Pulmonary artery endothelial cell (primary cell): ENCODE measurements at places on chromosomes 4 and X. TPM values are rescaled to one million over a fixed set of nuclear protein-coding genes. Genes with fewer than 3 reads are reported as not detected.

The S100P gene
- 0.07 TPM in 1 of 2 replicates, not detected in the other for total RNA-seq

DNA sequence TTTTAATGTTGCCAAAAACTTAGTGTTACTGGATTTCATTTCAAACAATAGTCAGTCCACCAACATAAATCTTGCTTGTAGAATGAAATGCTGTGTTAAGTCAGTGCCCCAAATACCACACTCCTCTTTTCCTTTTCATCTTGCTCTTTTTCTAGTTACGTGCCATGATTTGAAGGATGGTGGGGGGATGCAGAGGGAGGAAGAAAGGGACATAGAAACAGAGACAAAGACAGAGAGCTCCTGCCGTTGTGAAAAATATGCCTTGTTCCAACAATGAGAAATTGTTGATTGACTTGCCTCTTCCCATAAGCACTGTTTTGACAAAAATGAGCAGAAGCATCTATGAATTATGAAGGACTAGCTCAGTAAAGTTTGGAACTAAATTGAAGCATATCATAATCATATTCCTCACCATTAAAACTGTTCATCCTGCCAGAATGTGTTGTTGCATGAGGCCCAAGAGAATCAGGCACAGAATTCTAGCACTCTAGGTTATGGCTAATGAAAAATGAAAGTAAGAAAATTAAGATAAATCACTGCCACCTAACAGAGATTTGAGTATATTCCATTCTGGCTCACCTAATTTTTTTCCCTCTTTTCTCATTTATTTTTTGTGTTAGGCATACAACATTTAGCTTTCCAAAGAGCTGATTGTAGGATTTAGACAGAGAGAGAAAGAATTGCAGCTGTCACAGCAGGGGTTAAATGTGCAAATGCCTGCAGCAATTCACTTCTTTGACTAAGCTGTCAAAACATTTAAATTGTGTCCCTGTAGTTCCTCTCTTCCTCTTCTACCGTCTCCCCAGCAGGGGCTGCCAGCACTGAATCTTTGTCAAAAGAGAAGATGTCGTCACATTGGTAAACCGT is 111.6 kb upstream of the PTPN13 start:
- no peak for DNase-seq

DNA sequence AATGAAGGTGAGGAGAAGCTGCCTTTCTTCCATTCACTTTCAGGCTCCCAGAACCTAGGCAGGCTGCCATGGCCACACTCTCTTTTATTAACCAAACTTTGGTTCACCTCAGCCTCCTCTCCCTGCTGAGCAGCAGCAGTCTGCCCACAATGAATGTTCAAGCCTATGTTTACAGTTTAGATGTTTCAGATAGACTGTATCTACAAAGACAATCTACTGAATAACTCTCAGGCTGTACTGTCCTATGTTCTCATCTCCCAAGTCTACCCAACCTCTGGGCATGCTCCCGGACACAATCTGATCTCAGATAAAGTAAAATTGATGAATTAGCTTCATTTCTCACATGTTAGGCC is 59.2 kb upstream of the TMEM164 start:
- DNase-seq, result no peak

DNA sequence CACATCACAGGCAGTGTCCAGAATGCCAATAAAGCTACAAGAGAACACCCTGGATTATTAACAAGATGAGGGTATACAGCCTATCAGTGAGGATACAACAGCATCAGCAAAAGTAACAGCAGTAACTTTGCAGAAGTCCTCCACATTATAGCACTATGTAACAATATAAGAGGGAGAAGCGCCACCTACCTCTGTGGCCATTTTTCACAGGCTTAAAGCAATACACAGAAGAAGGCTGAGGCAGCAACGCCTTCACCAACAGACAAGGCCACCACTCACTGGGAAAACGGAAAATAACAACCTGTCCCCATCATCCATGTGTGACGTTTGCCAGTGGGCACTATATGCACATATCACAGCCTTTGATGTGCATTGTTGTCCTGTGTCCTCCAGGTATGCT is 12.5 kb downstream of the RTL8B start:
- no peak for DNase-seq

- no peak for DNase-seq
Observed at GRCh38 chr4:89570931-89571330, 263.3 kb upstream of the GPRIN3 start.

DNA sequence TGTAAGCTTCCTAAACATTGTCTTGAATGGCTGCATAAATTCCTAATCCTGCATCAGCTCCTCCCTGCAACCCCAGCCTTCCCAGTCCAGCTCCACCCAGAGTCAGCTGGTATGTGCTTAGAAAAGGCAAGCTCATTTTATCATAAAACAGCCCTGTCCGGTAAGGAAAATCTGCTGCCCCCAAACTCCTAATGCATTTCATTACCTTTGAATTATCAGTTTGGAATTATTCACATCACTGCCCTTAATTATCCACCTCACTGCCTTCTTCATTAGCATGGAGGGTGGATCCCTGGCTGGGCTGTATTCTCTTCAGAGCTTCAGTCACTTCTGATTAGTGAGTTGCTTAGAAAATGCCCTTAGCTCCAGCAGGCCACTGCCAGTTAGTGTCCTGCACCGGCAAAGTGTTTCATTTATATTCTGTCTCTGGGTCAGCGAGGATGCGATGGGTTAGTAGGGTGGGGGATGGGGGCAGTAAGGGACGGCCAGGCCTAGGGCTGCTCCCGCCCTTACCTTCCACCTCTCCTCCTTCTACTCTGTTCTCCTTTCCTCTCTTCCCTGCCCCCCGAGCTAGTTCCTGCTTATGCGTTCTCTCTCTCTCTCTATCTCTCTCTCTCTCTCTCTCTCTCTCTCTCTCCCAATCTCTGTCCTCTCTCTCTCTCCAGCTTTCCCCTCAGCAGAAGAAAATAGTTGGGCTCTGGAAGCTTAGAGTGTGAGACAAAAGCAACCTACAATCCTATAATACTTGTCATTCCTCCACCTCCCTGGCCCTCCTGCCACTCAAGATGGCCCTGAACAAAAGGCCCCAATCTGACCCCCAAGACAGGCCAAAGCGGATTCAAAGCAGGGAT is 174.8 kb upstream of the KLF3 start:
- no peak for DNase-seq

DNA sequence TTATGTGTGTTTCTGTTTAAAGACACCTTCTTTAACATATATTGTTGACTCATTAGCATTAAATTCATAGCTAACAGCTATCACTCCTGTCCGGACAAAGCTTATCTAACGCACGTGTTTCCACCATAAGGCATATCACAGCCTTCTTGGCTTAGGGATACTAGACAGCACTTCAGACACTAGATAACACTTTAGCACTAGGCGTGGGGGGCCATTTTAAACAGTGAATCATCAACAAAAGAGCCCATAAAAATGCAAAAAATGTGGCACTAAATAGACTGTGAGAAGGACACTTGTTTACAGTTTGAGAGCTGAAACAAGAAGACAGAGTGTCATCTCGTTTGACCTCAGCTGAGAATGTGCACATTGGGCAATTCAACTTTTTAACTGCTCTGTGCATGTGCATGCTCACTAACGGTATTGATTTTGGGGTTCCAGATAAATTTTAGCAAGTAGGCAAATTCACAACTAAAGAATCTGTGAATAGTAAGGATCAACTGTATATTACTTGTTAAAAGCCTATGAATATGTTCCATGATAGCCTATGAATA is 58.9 kb upstream of the RAI2 start:
- DNase-seq, result no peak

GRCh38 chrX:139297638-139298037 is 232.9 kb upstream of the F9 start:
- no peak for DNase-seq

- DNase-seq, result no peak
Observed at GRCh38 chrX:72122621-72123337, 8.9 kb downstream of the RTL5 start.
